SJSA1 (cell line): ENCODE measurements at places on chromosomes 11 and 22. TPM values are rescaled to one million over a fixed set of nuclear protein-coding genes. Genes with fewer than 3 reads are reported as not detected.

DNA sequence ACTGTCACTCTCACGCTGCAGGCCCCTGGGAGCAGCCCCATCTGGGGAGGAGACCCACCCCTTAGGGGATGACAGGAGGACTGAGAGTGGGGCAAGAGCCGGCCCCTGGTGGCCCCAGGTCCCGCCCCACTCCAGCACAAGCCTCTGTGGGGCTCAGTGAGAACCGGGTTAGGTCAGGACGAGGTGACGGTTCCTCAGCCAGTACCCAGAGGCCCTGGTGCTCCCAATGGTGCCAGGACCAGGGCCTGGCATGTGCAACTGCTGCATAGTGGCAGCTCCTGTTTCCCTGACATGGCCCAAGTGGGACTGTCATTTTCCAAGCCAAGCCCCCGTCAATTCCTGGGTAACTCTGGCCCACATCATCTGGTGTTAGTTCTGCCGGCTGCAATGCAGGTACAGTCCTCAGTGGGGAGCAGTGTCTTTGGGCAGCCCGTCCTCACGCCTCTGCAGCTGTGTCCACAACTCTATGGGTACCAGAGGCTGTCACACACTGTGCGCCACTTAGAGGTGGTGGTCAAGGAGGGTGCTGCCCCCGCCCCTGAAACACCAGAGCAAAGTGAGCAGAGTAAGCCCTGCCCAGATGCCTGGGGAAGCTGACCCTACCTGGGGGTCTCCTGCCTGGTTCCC is 15.9 kb downstream of the CHID1 start:
- 0 out of 2 replicates have a peak, but pooled peaks cover 2% of the 10 kb centered on the region for H3K36me3 ChIP-seq
- H3K27me3 ChIP-seq = no peaks in the 10 kb centered on the region
- H3K27ac ChIP-seq = no peak overlapping the region
- no peak for DNase-seq

DNA sequence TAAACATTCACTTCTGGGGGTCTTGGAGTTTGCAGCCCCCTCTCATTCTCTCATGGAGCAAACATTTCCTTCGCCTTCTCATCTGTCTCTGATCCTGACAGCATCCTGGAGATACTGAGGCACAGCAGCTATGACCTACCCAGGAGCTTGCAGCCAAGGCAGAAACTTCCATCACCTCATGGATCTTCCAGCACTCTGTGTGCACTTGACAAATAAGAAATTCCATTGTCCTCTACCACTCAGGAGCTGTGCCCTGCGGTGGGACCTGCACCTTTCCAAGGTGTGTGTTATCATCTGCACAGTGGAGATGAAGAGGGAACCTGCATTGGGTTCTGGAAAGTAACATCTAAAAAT is 49.1 kb downstream of the GGTLC2 start:
- DNase-seq = no peak
- H3K36me3 ChIP-seq = no peaks in the 10 kb centered on the region
- no peak overlapping the region for H3K4me3 ChIP-seq
- H3K27me3 ChIP-seq = no peaks in the 10 kb centered on the region
- 0 out of 2 replicates have a peak, but pooled peaks cover 3% of the 10 kb centered on the region for H3K4me1 ChIP-seq
- H3K27ac ChIP-seq = no peak overlapping the region

GRCh38 chr11:72162891-72163492 is 27.5 kb downstream of the FOLR3 start:
- no peaks in the 10 kb centered on the region for H3K36me3 ChIP-seq
- H3K4me3 ChIP-seq = no peak overlapping the region
- no peak overlapping the region for H3K27ac ChIP-seq
- no peak for DNase-seq
- peaks cover 3% of the 10 kb centered on the region; the same call in 1 of the 2 replicates for H3K4me1 ChIP-seq

DNA sequence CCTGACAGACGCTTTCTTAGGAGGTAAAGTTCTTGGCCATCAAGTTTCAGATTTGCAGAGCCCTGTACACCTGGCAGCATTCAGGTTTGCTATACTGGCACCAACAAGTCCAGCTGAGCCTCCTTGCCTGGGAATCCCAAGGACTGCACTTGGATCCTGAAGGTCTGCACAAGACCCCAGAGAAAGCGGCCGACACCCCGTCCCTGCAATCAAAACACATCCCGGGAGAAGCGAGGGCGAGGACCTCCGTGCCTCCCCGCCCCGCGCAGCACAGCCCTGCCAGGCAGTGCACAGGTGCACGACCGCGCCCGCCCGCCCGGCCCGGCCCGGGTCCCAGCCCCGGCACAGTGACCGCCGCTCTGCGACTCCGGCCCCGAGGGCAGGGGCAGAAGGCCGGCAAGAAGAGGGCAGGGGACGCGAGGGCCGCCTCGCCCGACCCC is 559 bp downstream of the MRTFA start:
- peak overlapping the region; percentile 92 for H3K4me3 ChIP-seq
- DNase-seq = no peak

GRCh38 chr11:95698676-95699557 is 90.7 kb downstream of the FAM76B start:
- no peak for DNase-seq
- H3K4me1 ChIP-seq = no peaks in the 10 kb centered on the region; the same call in 1 of the 2 replicates
- H3K27ac ChIP-seq = no peak overlapping the region
- no peaks in the 10 kb centered on the region for H3K27me3 ChIP-seq
- H3K4me3 ChIP-seq = no peak overlapping the region
- no peaks in the 10 kb centered on the region for H3K36me3 ChIP-seq

GRCh38 chr22:44358709-44359440 is 46.1 kb upstream of the SHISAL1 start:
- H3K27ac ChIP-seq = no peak overlapping the region
- H3K4me3 ChIP-seq = no peak overlapping the region
- H3K36me3 ChIP-seq = no peaks in the 10 kb centered on the region
- H3K27me3 ChIP-seq = no peaks in the 10 kb centered on the region
- no peak for DNase-seq

- no peak overlapping the region for H3K4me3 ChIP-seq
- no peaks in the 10 kb centered on the region for H3K27me3 ChIP-seq
- H3K36me3 ChIP-seq = no peaks in the 10 kb centered on the region
- peak overlapping the region; percentile 87 for H3K27ac ChIP-seq
- H3K4me1 ChIP-seq = peaks cover 39% of the 10 kb centered on the region
These were observed 283.5 kb downstream of the TTC28 start for GRCh38 chr22:28395920-28396753.

GRCh38 chr22:37896181-37896592 is 9.9 kb upstream of the MICALL1 start:
- DNase-seq = no peak
- no peaks in the 10 kb centered on the region for H3K27me3 ChIP-seq
- H3K27ac ChIP-seq = no peak overlapping the region
- H3K4me1 ChIP-seq = peaks cover 21% of the 10 kb centered on the region

DNA sequence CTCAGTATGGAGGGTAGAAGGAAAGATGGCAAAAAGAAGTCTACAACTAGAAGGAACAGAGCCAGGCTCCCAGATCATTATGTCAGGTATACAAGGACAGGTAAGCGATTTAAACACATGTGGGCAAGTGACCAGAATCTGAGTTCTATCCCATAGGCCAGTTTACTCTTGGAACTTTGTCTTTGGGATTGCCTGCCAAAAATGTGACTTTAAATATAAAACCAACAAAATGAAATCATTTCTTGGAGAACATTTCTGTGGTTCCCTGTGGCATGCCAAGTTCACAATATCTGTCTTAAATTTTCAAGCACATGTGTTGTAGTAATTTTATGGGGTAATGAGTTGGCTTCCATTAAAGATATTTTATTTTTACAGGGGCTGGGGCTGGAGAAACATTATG is 141.0 kb downstream of the SLC17A6 start:
- no peaks in the 10 kb centered on the region for H3K36me3 ChIP-seq
- H3K27me3 ChIP-seq = no peaks in the 10 kb centered on the region
- DNase-seq = no peak
- H3K4me1 ChIP-seq = no peaks in the 10 kb centered on the region
- no peak overlapping the region for H3K27ac ChIP-seq

ARHGAP42 gene
- total RNA-seq = 17.2 and 20.3 TPM in 2 replicates

EMSY gene
- total RNA-seq = 8.8 and 21.7 TPM in 2 replicates

- peak; percentile 63 for DNase-seq
- no peak overlapping the region for H3K27ac ChIP-seq
- H3K27me3 ChIP-seq = no peaks in the 10 kb centered on the region
- H3K36me3 ChIP-seq = peaks cover 48% of the 10 kb centered on the region
- H3K4me1 ChIP-seq = peaks cover 8% of the 10 kb centered on the region
- H3K4me3 ChIP-seq = no peak overlapping the region
These were observed 2.3 kb downstream of the IRF7 start for GRCh38 chr11:613369-613968.

GRCh38 chr11:64536396-64536941 is 54.6 kb upstream of the SLC22A12 start:
- no peak overlapping the region for H3K4me3 ChIP-seq
- no peak overlapping the region for H3K27ac ChIP-seq
- peaks cover 18% of the 10 kb centered on the region for H3K4me1 ChIP-seq
- H3K27me3 ChIP-seq = no peaks in the 10 kb centered on the region
- DNase-seq = peak; percentile 88

- H3K27me3 ChIP-seq = no peaks in the 10 kb centered on the region
- 0 out of 2 replicates have a peak, but pooled peaks cover 5% of the 10 kb centered on the region for H3K36me3 ChIP-seq
- peaks cover 5% of the 10 kb centered on the region; the same call in 1 of the 2 replicates for H3K4me1 ChIP-seq
- no peak overlapping the region for H3K27ac ChIP-seq
These were observed 37.4 kb downstream of the MTMR2 start for GRCh38 chr11:95886462-95886861.

GRCh38 chr22:24076091-24076867 is 65.2 kb downstream of the CABIN1 start:
- no peak overlapping the region for H3K27ac ChIP-seq
- H3K27me3 ChIP-seq = no peaks in the 10 kb centered on the region
- H3K4me1 ChIP-seq = no peaks in the 10 kb centered on the region
- no peak for DNase-seq

GRCh38 chr11:35272391-35272902 is 133.5 kb downstream of the CD44 start:
- no peak for DNase-seq
- no peak overlapping the region for H3K4me3 ChIP-seq
- H3K4me1 ChIP-seq = peaks cover 20% of the 10 kb centered on the region
- no peaks in the 10 kb centered on the region for H3K36me3 ChIP-seq
- no peaks in the 10 kb centered on the region for H3K27me3 ChIP-seq
- H3K27ac ChIP-seq = no peak overlapping the region

- peaks cover 17% of the 10 kb centered on the region for H3K4me1 ChIP-seq
- no peak overlapping the region for H3K27ac ChIP-seq
- H3K4me3 ChIP-seq = no peak overlapping the region
These were observed 13.4 kb upstream of the CAT start for GRCh38 chr11:34425360-34425759.

NPTXR gene
- 2.1 and 2.2 TPM in 2 replicates for total RNA-seq

UCP2 gene
- 1.0 and 2.0 TPM in 2 replicates for total RNA-seq

GRCh38 chr11:65125197-65126056 is 3.3 kb downstream of the MRPL49 start:
- H3K27ac ChIP-seq = no peak overlapping the region
- peaks cover 12% of the 10 kb centered on the region for H3K4me1 ChIP-seq
- peaks cover 88% of the 10 kb centered on the region for H3K36me3 ChIP-seq
- H3K27me3 ChIP-seq = no peaks in the 10 kb centered on the region
- no peak overlapping the region for H3K4me3 ChIP-seq
- no peak for DNase-seq

GRCh38 chr11:56876621-56877275 is 112.0 kb upstream of the OR5AK2 start:
- H3K4me3 ChIP-seq = no peak overlapping the region
- DNase-seq = no peak
- no peak overlapping the region for H3K27ac ChIP-seq
- no peaks in the 10 kb centered on the region for H3K36me3 ChIP-seq
- H3K4me1 ChIP-seq = no peaks in the 10 kb centered on the region
- no peaks in the 10 kb centered on the region for H3K27me3 ChIP-seq

RHOD gene
- not detected in 2 replicates for total RNA-seq

GRCh38 chr11:108199446-108200321 is 22.8 kb downstream of the NPAT start:
- H3K27ac ChIP-seq = no peak overlapping the region
- no peaks in the 10 kb centered on the region for H3K4me1 ChIP-seq
- H3K36me3 ChIP-seq = peaks cover 5% of the 10 kb centered on the region
- H3K27me3 ChIP-seq = no peaks in the 10 kb centered on the region

DNA sequence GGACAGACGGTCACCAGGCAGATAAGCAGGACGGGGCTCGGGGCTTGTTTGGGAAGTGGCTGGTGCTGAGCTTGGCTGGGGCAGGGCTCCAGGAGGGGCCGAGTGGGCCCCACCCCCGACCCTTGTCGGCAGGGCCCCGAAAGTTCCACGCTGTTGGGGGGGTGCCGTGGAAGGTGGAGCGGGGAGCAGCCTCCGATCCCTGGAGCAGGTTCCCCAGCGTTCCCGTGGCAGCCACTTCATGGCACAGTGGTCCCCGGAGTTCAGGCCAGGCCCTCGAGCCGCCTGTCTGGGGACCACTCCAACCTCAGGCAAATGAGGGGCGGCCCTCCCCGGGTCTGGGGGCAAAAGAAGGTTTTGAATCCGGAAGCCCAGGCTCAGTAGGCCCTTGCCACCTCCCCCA is 46.7 kb upstream of the PPARA start:
- DNase-seq = no peak
- no peak overlapping the region for H3K27ac ChIP-seq
- no peak overlapping the region for H3K4me3 ChIP-seq

- no peak for DNase-seq
- no peak overlapping the region for H3K4me3 ChIP-seq
- H3K27me3 ChIP-seq = no peaks in the 10 kb centered on the region; the same call in 1 of the 2 replicates
These were observed 50.9 kb downstream of the ISX start for GRCh38 chr22:35116817-35117216.

DNA sequence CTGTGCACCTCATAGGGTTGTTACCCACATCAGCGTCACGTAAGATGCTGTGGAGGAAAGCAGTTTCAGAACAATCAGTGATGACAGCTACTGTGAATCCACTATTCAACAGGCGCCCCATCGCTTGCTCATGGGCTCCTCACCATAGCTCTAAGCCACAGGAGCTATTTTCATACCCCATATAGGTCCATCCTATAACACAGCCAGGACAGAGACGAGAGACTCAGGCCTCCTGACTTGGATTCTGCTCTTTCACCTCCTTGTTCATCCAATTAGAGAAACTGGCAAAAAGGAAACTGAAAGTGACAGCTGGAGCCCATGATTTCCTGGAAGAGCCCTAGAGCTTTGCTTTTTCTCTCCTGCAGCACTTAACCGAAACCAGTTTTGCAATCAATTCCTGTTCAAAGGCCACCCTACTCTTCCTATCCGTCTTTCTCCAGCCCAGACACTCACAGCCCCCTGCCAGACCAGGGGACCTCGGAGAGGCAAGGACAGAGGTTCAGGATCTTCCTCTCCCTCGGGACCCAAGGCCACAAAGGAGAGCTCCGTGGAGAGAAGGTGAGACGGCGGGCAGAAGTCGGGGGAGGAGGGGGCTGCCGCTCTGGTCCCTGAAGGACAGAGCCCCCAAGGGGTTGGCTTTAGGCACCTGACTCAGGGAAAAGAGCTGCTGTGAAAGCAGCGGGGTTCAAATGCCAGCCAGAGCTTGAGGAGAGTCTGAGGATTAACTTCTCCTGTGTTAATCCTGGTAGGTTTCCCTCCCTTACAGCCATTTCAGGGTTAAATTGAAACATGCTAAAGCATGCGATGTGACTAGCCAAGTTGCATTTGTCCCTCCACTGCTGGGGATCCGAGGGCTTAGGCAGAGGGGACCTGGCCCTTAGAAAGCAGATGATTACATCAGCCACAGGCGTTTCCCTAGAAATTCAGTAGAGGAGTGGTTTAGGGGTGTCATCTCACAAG is at the start of gene APOL6:
Gene APOL6 (plus strand): TSS at position 381 of the 960 bp plus-strand sequence. CDS start 7,980 bp downstream, outside the sequence.
- peaks cover 23% of the 10 kb centered on the region for H3K4me1 ChIP-seq
- H3K4me3 ChIP-seq = peak within 1 kb of the TSS; percentile 46
- DNase-seq = peak; percentile 84
- H3K36me3 ChIP-seq = peaks cover 3% of the 10 kb centered on the region; the same call in 1 of the 2 replicates

LMO1 gene
- not detected in 2 replicates for total RNA-seq

GRCh38 chr22:47124451-47124881 is 362.0 kb downstream of the TBC1D22A start:
- no peak overlapping the region for H3K27ac ChIP-seq
- no peaks in the 10 kb centered on the region for H3K27me3 ChIP-seq
- H3K4me3 ChIP-seq = no peak overlapping the region
